Left renal cortex interstitium (tissue), 4 donors: ENCODE measurements at places on chromosomes 11 and 22. TPM values are rescaled to one million over a fixed set of nuclear protein-coding genes. Genes with fewer than 3 reads are reported as not detected.
A peak's percentile ranks its signal among the peaks of the same experiment; 100 is the strongest.

DNA sequence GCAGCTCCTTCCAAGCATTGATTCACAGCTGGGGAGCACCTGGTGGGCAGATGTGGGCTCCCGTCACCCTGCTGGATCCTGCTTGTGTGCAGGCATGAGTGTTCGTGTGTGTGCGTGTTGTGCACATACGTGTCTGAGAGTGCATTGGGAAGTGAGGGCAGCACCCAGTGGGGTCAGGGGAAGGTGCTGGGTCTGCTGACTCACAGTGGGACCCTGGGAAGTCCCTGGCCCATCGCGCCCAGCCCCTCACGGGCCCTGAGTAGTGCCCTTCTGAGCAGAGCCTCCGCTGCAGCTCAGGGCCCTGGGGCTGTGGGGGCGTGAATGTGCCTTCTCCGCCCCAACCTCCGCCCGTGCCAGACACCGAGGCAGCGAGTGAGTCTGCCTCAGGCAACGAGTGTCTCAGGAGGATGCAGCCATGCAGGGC is 36.8 kb downstream of the WNT11 start:
- no peak for DNase-seq

GRCh38 chr11:108838102-108838791 is 173.4 kb downstream of the DDX10 start:
- DNase-seq, result no peak

DNA sequence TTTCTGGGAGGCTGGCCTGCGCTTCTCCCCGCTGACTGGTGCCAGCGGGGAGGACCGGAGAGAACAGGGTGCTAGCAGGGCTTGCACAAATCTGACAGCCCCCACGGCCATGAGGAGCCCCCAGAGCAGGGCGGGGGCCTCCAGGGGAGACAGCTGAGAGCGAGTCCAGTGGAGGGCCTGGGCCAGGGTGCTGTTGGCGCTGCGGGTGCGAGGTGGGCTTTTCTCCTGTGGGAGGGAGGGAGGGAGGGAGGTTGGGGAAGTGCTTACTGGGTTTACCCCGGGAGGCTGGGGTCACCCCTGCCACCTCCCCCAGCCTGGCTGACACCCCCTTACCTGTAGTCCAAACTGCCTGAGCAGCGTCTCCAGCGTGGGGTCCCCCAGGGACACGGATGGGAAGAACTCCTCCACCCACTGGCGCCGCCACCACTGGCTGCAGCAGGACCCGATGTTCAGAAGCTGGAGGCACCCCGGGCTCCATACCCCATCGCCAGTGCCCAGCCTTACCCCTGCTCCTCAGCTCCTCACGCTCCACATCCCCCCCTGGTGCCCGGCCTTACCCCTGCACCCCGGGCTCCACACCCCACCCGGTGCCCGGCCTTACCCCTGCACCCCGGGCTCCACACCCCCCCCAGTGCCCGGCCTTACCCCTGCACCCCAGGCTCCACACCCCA is 3.9 kb downstream of the LMF2 start:
- no peak for DNase-seq

GRCh38 chr11:36354221-36355003 is 58.3 kb downstream of the PRR5L start:
- no peak for DNase-seq

GRCh38 chr22:22856885-22857606 is 30.6 kb upstream of the IGLL5 start:
- no peak for DNase-seq

GRCh38 chr11:66072081-66072480 is 2.0 kb downstream of the PACS1 start:
- no peak for DNase-seq

DNA sequence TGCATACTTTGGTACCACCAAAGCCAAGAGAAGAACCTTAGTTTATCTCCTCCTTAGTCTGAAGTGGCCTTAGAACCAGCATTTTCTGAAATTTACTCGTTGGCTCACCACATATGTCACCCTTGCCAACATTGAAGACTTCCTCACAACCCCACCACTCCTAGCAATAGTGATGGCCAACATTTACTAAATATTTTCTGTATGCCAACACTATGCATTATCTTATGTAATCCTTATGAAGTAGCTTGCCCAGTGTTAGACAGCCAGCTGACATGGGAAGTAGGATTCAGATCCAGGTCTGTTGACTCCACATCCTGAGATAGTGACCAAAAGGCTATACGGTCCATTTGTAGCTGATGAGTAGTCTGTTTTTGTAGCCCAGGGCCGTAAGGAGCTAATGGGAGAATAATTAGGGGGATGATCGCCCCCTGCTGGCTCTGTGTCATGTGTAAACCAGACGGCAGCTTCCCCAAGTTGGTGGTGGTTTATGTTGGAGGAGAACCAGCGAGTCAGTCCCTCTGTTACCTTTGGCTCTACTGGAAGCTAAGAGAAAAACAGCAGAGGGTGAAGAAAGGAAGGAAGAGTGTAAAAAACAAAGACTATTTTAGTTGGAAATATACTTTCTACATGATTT is 120.5 kb upstream of the RASSF10 start:
- peak; percentile 65 for DNase-seq

DNA sequence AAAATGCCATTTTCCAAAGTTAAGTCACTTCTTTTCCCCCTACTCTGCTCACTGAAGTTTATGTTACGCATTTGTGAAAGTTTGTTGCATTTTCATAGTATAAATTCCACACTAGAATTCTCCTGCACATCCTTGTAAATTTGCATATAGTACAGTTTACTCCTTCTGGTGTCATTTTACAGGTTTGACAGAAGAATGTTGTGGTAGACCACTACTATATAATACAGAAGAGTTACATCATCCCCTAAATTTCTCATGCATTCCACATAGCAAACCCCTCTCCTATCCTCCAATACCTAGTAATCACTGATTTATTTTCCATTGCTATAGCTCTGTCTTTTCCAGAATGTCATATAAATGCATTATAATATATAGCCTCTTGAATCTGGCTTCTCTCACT is 64.5 kb downstream of the CCDC73 start:
- no peak for DNase-seq

GRCh38 chr22:22408731-22409696 is 99.5 kb downstream of the ZNF280B start:
- DNase-seq, result no peak

DNA sequence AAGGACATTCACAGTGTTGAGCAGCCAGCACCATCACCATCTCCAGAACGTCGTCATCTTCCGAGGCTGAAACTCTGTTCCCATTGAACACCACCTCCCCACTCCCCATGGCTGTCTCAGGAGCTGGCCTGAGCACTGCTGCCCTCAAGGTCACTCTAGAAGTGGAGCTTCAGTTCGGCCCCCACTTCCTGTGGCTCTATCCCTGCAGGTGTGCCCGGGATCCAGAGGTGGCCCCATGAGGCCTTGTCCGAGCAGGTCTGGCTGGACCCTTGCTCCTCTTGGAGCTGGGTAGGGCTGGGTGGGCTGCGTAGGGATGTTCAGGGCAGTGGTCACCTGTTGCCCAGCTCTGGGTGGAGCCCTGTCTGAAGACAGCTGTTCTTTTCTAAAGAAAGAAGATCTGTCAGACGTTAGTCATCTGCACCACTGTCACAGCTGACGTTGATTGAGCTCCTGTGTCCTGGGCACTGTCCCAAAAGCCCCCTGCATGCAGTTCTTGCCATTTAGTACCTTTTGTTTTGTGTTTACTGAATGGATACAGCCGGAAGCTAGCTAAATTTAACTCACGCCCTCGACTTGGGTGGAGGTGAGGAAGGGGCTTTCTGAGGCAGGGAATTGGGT is 75.5 kb upstream of the CLDN5 start:
- no peak for DNase-seq

GRCh38 chr11:130876931-130877915 is 39.1 kb downstream of the SNX19 start:
- DNase-seq, result no peak

GRCh38 chr11:5291207-5291838 is 10.4 kb downstream of the OR51B4 start:
- no peak for DNase-seq

- DNase-seq, result no peak
Measured at GRCh38 chr11:10388574-10388973, 66.5 kb upstream of the AMPD3 start.

DNA sequence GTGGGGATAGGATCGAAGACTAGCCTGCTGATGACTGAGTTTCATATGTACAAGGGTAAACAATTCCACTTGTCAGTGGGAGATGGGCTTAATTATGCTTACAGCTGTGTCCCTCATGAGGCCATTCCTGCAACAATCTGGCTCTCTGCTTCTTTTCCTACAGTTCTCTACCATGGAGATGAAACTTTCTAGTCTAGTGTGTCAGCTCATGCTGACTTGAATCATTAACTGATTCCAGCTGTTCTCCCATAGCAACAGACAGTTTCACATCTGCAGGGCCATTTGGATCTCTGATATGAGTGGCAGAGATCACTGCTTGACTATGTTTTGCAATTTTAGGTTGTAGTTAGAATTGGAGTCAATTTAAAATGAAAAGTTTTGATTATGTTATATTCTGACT is 1251.7 kb upstream of the RAG2 start:
- DNase-seq, result no peak

DNA sequence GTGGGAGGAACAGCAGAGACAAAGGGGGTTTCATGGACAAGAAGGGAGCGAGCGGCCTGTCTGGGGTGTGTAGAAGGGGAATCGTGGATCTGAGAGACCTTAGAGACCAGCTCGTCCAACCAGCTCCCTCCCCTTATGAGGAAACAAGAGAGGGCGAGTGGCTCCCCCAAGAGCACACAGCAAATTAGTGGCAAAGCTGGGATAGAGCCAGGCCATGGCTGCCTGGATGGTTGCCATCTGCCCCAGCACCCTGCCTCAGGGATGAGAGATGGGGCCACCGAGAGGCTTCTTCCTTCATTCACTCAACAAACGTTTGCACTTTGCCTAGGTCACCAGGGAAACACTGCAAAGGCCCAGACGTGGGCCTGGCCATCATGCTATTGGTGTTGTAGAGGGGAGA is 4.1 kb downstream of the MAPK8IP1 start:
- DNase-seq, result no peak

DNA sequence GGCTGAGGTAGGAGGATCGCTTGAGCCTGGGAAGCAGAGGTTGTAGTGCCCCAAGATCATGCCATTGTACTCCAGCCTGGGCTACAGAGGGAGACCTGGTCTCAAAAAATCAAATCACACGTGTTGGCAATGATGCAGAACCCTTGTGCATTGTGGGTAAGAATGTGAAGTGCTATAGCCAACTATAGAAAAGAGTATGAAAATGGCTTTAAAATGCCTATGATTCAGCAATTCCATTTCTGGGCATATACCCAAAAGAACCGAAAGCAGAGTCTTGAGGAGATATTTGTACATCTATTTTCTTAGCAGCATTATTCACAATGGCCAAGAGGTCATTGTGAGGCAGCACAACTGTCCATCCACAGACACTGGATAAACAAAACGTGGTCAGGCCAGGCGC is 2.6 kb upstream of the FADS3 start:
- DNase-seq, result no peak

- DNase-seq, result peak; percentile 70
Measured at GRCh38 chr22:45318168-45318557, 8.4 kb downstream of the FAM118A start.

- DNase-seq, result no peak
Measured at GRCh38 chr11:61281581-61282250, 13.4 kb downstream of the VWCE start.

GRCh38 chr11:16804104-16804947 is 65.9 kb downstream of the C11orf58 start:
- DNase-seq, result no peak

GRCh38 chr11:44693654-44694119 is 33.1 kb upstream of the TSPAN18 start:
- no peak for DNase-seq

DNA sequence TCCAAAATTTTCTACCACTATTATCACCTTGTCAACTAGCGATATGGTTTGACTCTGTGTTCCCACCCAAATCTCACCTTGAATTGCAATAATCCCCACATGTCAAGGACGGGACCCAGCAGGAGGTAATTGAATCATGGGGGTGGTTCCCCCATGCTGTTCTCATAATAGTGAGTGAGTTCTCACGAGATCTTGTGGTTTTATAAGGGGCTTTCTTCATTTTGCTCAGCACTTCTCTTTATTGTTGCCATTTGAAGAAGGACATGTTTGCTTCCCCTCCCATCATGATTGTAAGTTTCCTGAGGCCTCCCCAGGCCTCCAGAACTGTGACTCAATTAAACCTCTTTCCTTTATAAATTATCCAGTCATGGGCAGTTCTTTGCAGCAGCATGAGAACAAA is 73.5 kb upstream of the ZC3H12C start:
- no peak for DNase-seq

GRCh38 chr22:27299181-27300085 is 502.1 kb downstream of the MN1 start:
- DNase-seq, result no peak

DNA sequence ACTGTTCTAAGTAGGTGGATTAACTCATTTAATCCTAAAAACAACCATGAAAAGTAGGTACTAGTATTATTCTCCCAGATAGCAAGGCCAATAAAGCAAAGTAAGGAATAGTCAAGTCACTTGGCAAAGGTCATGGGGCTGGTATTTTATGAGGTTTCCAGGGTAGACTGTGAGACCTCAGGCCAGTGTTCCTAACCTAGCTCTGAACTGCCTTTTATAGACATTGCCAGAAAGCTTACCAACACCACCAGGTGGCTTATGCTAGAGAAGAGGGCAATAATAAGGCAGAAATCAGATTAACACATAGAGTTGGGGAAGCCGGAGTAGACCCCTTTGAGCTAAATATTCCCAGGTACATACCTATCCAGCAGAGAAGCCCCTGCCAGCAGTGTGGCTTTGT is 490.9 kb upstream of the TENM4 start:
- no peak for DNase-seq

GRCh38 chr11:99229544-99229943 is 208.8 kb downstream of the CNTN5 start:
- no peak for DNase-seq

DNA sequence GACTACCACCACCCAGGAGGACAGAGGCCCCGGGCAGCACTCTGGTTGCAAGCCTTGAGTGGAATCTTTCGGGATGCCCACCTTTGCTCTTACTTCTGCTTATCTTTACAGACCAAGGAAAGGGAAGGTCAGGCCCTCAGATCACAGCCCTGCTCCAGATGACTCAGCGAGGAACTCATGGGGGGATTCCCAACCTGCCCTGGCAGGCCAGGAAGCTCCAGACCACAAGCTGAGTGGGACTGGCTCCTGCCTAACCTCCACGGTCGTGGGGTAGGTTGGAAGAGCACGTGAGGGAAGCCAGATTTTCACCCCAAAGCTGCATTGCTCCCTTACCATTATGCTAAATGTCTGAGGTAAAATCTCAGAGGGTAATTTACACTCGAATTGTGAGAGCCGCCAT is 11.8 kb downstream of the TBC1D10A start:
- no peak for DNase-seq

- no peak for DNase-seq
Measured at GRCh38 chr11:110076371-110076965, 16.7 kb upstream of the ZC3H12C start.

Gene RFPL2
- polyA plus RNA-seq, result 0.23 TPM

Gene CELSR1
- 28.2 TPM for polyA plus RNA-seq

Gene CHRM4
- 0.32 TPM for polyA plus RNA-seq

Gene IFITM10
- polyA plus RNA-seq, result 0.11 TPM

Gene KRTAP5-2
- not detected for polyA plus RNA-seq

Gene CLTCL1
- polyA plus RNA-seq, result 7.0 TPM

Gene MPZL3
- 4.2 TPM for polyA plus RNA-seq

Gene LIF
- polyA plus RNA-seq, result 2.2 TPM

Gene PLCB3
- polyA plus RNA-seq, result 17.5 TPM
